ENCODE measurements at places on chromosomes 6 and 20. TPM values are rescaled to one million over a fixed set of nuclear protein-coding genes. Genes with fewer than 3 reads are reported as not detected.
A peak's percentile ranks its signal among the peaks of the same experiment; 100 is the strongest.

Gene FAM217A
- not detected for total RNA-seq

Gene AP5S1
- total RNA-seq, result 24.6 TPM

DNA sequence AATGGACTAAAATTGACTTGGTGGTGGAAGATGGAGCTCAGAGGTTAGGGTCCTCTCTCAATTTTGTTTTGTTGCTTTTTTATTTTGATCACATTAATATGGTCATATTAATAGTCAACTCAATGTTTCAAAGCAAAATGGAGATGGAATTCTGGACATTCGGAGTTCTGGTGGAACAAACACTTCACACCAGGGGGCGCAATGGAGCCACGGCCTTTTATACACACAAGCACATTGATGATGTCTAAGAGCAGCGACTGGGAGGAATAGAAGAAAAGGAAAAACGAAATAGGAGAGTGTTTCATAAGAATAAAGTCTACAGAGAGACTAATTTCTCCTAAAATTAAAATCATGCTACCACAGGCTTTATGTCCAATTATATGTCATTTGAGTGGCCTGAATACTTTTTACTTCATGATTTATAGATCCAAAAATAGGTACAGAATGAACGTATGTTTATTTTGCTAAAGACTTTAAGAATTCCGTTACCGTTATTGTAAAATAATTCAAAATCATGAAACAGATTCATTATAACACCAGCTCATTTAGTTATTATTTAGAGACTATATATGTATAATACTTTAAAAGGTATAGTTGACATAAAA, 197.6 kb upstream of the SASH1 start:
- DNase-seq, result peak; percentile 64

Gene VSTM2L
- total RNA-seq, result 4.0 TPM

Gene PRDM13
- total RNA-seq, result not detected

DNA sequence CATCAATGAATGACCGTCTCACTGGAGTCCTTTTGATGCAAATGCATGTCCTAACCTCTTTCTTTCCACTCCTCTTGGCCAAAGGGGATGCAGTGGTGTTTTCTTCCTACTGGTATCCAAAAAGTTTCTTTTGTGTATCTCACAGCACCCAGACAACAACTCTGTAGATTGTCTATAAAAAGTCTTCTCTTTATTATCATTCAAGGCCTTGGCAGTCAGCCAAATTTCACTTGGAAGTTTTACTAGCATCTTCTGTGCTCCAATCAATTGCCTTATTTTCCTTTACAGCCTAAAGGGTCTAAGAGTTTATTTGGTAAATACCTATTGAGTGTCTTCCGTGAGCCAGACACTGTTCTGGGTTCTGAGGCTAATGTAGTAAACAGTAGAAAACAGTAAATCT, 150.2 kb upstream of the RNF217 start:
- no peak for DNase-seq

DNA sequence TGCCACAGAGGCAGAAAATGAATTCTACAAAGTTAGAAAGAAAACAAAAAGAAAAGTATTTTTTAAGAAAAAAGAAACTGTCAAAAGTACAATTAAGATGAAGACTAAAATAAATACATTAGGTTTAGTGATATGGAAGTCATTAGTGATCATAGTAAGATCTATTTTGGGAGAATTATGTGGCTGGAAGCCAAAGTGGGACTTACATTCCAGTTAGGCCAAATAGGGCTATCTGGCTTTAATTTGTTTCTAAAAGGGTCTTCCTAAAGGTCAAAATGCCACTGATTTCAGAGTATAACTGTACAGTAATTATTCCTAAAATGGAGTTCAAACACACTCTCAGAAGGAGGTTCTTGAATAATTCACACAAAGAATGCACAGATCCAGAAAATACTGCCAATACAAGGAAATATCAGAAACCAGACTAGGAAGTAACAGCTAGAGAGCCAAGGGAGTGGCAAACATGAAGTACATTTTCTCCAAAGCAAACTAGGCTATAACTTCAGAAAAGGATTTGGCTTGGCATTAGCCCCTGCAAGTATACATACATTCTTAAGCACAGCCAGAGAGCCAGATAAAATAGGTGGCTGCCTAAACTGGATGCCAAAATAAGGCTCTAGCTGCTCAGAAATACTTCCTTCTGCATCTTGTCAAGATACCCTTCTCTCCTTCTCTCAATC, 45.3 kb downstream of the PDSS2 start:
- DNase-seq, result no peak

- peak; percentile 11 for DNase-seq
Observed at GRCh38 chr20:22729180-22729579, 144.8 kb upstream of the FOXA2 start.

- DNase-seq, result peak; percentile 83
Observed at GRCh38 chr6:133610971-133611370, 277.9 kb upstream of the TCF21 start.

DNA sequence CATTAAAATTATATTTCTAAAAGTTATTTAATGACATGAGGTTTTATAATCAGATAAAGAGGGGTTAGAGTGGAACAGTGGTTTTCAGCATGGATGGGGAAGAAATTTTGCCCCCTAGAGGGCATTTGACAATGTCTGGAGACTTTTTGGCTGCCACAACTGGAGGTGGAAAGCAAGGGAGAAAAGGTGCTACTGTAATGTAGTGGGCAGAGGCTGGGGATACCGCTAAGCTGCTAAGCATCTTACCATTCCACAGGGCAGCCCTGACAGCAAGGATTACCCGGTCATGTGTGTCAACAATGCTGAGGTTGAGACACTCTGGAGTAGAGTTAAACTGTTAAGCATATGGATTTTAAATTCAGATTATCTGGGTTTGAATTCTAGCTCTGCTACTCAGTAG, 52.9 kb upstream of the FABP7 start:
- DNase-seq, result no peak
